Activated CD4-positive, CD25-positive, alpha-beta regulatory T cell (primary cell): ENCODE measurements at places on chromosomes 3 and 15.

DNA sequence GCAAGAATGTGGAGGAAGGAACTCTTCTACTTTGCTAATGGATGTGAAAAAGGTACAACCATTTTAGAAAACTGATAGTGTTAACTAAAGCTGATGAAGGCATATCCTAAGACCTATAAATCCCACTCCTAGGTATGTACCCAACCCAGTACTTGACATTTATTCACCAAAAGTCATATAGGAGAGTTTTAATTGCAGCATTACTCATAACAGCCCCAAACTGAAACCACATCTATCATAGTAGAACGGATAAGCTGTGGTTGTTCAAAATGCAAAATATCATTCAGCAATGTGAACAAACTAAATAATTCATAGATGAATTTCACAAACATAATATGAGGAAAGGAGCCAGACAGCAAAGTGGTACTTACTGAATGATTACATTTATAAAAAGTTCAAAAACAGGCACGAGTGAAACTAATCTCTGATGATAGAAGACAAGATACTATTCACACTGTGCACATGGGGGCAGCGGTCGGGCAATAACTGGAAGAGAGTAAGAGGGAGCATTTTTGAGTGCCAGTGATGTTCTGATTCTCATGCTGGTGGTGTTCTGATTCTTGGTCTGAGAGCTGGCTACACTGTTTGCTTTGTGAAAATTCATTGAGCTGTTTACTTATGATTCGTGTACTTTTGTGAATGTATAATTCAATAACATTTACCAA lies 34.3 kb downstream of the GOLIM4 start:
- DNase-seq = no peak

DNA sequence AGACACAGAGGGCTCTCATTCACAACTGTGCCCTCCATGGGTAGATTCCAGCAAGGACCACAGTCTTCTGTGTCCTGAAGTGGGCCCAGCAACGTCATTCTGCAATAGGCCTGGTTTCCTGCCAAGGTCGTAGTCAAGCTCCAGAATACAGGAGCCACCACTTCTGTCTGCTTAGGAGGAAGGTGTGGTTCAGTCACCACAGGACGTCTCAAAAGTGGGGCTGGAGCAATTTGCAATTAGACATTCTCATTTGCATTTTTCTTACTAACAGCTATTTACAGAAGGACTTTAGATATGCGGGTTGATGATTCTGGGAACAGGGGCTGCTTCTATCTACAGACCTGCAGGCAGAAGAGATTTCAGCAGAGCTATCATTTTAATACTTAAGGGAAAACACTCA lies 58.7 kb upstream of the MYRIP start:
- DNase-seq = no peak

DNA sequence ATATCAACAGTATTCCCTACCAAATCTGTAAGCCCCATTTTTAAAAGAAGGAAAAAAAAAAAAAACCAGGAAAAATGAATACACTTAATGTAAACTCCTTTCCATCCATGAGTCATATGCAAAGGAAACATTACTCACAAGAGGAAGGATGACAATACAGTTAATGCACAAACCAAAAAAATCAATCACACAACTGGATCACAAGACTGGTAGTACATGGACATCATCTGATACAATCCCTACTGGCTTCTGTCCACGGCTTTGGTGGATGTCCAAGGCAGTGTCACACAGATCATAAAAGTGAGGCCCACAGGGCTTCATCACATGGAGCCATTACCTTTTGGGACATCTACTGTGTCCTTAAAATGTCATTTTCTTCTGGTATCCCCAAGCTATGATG lies 44.0 kb downstream of the SUCLG2 start:
- DNase-seq = no peak

DNA sequence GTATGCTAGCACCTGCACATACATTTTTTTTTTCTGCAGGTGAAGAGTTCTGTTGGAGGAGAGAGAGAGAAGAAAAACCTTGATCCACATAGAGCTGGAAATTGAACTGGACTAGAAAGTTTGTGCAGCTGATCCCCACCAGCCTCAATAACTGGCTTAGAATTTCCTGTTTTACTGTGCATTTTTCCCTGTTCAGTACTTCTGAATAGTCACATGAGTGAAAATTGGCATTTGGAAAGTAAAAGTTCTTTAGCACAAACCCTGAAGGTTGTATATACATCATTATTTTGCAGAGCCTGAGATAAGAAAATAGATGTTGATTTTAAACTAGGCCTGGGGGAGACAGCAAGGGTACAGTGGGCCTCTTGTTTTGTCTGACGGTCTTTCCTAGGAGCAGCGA lies 42.3 kb downstream of the GHSR start:
- no peak for DNase-seq

DNA sequence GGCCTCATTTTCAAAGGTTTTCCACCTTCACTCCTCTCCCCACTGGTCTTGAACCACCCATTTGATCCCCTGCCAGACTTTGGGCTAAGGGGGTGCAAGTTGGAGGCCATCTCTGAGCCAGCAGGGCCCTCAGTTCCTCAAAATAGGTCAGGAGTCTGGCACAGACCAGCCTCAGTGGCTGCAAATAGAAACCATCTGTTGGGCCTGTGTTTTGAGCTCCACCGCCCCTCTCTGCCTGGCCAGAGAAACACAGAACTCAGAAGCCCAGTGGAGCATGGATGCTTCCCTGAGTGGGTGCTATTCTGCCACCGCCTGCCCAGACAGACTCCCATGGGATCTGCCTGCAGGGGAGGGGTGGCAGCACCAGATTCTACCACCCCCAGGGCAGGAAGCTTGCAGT lies 56.3 kb downstream of the CORO2B start:
- DNase-seq = no peak

DNA sequence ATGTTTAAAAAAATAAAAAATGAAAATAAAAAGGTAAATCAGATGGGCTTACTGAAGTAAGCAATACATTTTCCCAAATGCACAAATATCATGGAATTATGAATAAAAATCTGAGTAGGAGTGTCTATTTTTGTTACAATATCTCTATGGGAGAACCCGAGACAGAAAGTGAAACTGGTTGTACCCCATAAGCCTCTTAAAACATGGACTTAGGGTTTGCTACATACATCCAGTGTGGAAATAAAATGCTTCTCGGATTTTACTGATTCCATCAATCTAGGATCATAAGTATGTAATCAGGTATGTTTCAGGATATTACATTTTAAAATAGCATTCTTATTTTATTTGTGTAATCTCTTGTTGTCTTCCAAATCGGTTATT lies 177.8 kb upstream of the CDIN1 start:
- no peak for DNase-seq

DNA sequence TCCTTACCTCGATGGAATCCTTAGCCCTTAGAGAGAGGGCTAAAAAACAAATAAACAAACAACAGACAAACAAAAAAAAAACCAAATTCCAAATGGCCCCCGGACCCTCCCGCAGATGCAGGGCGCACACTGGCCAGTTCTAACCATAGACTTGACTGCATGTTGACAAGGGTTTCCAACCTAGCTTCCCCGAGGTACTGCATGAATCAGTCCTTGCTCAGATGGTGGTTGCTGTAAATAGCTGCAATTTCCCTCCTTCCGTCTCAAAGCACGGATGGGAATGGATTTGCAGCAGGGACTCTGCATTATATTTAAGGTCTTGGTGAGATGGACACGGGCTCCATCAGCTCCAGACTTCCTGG lies 162.8 kb downstream of the CD47 start:
- no peak for DNase-seq

- DNase-seq = no peak
These were observed 72.6 kb downstream of the REC114 start for GRCh38 chr15:73515527-73515926.

- DNase-seq = no peak
These were observed 50.3 kb upstream of the SNRK start for GRCh38 chr3:43236008-43236407.

DNA sequence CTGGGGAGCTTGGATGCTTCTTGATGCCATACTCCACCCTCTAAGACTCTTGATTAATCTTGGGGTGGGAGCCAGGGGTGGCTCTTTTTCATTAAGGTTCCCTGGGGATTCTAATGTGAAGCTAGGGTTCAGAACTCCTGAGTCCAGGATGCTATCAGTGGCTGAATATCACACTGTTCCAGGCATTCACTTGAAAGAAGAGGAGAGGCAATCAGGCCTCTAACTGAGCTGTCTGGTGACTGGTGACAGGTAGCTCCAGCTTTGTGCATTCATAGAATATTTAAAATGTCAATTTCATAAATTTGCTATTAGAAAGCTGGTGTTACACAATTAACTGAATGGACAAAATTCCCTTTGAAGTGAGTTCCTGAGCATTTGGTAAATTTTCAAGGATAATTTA lies 139.0 kb downstream of the CHDH start:
- DNase-seq = no peak

DNA sequence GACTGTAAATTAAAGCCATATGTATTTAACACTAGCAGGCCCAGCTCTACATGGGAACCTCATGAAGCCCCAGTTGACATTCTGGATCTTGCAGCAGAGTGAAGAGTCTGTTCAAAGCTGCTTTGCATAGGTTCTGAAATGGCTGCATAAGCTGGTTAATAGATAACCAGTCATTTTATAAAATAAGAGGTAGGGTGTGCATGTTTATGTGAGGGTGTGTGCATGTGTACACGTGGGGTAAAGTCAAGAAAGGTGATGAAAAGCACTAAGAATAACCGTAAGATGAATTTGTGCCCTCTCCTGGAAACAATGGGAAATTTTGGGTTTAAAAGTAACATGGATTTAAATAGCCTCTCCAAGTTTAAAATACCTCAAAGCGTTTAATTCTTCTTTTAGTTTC lies 33.0 kb downstream of the PAQR9 start:
- no peak for DNase-seq

- DNase-seq = peak; percentile 3
These were observed 72.7 kb downstream of the IL1RAP start for GRCh38 chr3:190586631-190587011.

DNA sequence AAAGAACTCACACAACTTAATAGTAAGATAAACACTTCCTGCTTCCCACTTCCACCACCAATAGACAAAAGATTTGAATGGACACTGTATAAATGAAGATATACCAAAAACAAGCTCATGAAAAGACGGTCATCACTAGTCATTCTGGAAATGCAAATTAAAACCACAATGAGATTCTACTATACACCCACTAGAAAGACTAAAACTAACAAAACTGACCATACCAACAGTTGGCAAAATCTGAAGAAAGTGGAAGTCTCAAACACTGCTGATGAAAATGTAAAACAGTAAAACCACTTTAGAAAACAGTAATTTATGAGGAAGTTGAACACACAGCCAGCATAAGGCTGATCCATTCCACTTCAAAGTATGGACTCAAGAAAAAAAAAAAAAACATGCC lies 35.6 kb upstream of the CD96 start:
- no peak for DNase-seq

- DNase-seq = no peak
These were observed 20.4 kb downstream of the CFAP100 start for GRCh38 chr3:126414961-126415660.

GRCh38 chr3:18512007-18512406 lies 86.9 kb upstream of the SATB1 start:
- no peak for DNase-seq

- DNase-seq = no peak
These were observed 313.6 kb upstream of the LMCD1 start for GRCh38 chr3:8187996-8188395.

DNA sequence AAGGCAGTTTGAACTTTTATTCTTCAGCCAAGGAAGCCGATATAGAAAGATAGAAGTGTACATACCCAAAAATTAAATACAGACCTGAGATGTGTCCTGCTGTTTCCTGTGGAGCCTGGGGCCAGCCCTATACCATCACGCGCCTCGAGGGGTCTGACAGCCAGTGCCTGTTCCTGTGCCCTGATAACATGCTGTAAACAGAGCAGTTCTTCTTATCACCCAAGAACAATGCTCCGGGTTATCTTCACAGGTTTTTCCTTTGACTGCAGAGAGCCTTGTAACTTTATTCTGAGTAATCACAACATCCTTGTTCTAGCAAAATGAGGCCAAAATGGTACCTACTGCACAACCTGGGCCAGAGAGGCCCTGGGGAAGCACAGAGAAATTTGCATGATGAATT lies 289.7 kb upstream of the CHRM5 start:
- DNase-seq = no peak

GRCh38 chr3:85193565-85193964 lies 234.8 kb downstream of the CADM2 start:
- DNase-seq = no peak

DNA sequence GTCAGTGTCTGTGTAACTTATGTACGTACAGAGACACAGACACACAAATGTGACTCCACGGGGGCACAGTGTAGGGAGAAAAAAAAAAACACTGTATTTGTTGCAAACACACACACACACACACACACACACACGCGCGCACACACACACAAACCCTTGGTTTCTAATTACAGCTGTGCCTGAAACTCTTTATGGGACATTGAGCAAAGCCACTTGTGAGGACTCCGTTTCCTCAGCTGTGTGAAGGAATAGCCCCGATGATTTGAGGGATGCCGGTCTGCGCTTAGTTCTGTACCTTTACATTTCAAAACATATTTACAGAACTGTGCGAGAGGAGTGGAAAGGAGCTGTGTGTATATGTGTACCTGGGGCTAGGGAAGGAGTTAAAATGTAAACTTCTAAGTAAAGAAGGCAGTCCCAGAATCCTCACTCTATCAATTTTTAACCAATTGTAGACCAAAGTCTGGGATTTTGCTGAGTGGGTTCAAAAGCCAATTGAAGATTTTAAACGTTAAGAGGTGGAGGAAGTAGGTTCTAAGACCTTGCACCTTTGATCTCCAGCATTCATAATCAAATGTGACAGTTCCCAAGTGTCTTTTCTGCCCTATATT lies 5.3 kb upstream of the BCL6 start:
- DNase-seq = no peak

DNA sequence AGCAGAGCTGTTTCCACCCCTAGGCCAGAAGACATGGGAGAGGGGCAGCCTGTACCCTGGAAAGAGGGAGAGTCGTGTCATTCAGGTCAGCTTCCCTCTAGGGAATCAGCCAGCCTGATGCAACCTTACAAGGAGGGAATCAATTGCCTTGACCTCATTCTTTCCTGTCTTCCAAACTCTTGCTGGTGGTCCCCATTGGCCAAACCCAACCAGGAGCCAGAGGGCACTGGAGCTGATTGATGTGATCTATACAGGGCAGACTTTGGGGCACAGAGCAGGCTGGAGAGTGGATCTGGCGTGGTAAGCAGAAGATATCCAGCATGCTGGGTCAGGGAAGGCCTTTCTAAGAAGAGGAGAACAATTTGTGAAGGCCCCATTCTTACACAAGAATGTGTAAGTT lies 19.1 kb upstream of the MAGEF1 start:
- DNase-seq = no peak

GRCh38 chr15:47696351-47696750 lies 21.0 kb upstream of the SEMA6D start:
- no peak for DNase-seq

- no peak for DNase-seq
These were observed 243.8 kb upstream of the TOPAZ1 start for GRCh38 chr3:43997788-43998369.
